Cerebellar cortex (tissue), 1 donor: ENCODE measurements at places on chromosomes 1 and 21.

GRCh38 chr1:198678301-198678836 lies 39.5 kb downstream of the PTPRC start:
- no peak for DNase-seq

GRCh38 chr1:101738475-101738874 lies 258.3 kb downstream of the OLFM3 start:
- no peak for DNase-seq

DNA sequence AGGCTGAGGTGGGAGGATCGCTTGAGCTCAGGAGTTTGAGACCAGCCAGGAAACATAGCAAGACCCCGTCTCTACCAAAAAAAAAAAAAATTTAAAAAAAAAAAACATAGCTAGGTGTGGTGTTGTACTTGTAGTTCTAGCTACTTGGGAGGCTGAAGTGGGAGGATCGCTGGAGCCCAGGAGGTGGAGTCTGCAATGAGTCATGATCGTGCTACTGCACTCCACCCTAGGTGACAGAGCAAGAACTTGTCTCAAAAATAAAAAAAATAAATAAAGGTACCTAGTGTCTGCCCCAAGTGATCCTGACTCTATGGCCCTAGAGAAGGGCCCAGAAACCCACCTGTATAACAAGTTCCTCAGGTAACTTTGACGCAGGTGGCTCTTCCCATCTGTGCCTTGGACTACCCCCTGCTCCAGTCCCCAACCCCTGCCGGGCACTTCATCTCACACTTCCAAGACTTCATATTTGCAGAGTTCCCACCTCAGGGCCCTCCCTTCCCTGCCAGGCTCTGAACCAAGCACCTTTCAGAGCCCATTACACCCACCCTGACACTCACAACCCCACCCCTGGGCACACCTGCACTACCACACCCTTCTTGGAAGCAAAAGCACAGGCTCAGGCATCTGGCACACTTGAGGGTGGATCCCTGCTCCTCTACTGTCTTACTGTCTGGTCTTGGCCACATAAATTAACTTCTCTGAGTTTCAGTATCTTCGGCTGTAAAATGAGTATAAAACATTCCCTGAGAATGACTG lies 80.2 kb upstream of the KLHDC7A start:
- no peak for DNase-seq

GRCh38 chr21:15468368-15468767 lies 261.4 kb upstream of the USP25 start:
- no peak for DNase-seq

- DNase-seq = no peak
These were observed 8.8 kb upstream of the AHCYL1 start for GRCh38 chr1:109975718-109976117.

DNA sequence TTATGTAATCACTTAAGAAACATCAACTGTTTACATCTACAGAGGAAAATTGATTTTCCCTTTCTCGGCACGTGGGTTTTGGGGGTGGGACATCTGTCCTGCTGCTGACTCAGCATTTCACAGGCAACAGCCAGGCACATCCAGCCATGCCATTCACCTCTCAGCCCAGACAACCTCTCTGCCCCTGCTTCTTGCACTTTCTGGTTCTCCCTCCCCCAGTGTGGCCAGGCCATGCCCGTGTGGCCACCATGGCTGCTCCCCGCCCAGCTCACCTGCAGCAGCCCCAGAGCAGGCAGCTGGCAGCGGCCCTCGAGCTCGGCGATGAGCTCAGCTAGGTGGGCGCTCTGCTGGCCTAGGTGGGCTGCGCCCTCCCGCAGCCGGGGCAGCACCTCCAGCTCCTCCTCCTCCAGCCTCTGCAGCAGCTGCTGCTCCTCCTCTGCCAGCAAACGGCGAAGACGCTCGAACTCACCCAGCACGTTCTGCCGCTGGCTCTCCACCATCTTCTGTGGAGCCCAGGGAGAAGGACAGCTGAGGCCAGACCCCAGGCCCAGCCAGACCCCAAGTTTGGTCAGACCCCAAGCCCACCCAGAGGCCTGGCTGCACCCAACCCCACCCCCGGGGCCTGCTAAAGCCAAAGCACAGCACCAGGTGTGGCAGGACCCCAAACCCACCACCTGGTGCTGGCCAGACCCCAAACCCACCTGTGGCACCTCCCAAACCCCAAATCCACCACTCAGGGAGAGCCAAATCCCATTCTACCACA lies 5.8 kb downstream of the TRIM11 start:
- no peak for DNase-seq

- DNase-seq = no peak
These were observed 75.1 kb upstream of the WLS start for GRCh38 chr1:68307378-68307787.

DNA sequence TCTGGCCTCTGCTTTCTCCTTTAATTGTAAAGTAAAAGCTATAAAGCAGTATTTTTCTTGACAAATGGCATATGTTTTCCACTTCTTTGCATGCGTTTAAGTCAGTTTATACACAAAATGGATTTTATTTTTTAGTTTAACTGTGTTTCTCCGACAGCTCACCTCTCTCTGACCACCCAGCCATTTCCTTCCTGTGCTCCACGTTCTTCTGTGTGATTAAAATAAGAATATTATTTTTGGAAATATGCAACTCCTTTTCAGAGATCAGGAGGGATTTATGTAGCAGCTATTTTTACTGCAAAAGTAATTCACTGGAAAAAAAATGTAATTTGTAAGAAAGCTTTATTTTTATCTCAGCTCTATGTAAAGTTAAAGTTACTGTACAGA lies 18.0 kb downstream of the ETS2 start:
- DNase-seq = no peak

DNA sequence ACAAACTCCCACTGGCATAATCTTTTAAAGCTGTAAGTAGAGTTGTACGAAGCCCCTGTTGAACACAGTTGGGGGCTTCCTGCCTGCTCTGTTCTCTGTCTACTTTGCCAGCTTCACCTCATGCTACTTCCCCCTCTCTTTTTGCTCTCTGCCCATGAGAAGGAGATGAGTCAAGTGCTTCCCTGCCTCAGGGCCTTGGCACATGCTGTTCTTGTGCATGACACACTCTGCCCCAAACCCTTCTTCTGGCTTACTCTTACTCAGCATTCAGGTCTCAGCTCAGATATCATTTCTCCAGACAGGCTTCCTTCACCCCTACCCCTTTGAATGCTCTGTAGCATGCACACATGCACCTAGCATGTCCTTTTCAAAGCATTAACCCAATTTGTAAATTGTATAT lies 208.8 kb downstream of the FOXD2 start:
- DNase-seq = no peak

- no peak for DNase-seq
These were observed 13.6 kb downstream of the RWDD3 start for GRCh38 chr1:95247607-95248006.

DNA sequence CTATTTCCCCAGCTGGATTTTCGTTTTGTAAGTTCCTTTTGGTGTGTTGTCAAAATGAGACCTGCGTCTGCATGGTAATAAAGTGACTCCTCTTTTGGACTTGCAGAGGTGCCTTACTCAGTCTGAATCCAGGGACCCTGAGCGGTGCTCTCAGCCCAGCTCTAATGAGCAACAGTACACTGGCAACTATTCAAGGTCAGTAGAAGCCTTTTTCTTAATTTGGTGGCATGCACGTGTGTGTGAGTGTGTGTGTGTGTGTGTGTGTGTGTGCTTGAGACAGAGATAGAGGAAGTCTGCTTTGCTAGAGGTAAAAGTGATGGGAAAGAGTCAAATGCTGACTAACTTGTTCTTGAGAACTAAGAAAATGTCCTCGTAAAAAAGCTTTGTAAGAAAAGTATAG lies 105.4 kb downstream of the CD247 start:
- no peak for DNase-seq

DNA sequence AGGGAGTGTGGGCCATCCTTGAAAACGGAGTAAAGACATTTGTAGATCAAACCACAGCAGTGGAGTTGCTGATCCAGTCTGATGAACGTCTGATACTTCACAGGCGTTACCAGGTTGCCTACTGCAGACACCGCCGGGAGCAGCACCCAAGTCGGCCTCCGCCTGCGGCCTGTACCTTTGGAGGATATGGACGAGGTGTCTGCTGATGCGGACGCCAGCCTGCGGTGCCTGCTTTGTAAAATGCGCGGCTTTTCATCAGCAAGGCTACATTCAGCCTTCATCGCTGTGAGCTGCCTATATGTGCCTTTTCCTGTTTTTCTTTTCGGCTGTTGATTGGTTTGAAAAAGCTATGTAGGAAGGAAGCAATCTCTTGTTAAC lies 16.0 kb downstream of the SLX9 start:
- DNase-seq = no peak

GRCh38 chr1:221631556-221631955 lies 110.3 kb downstream of the DUSP10 start:
- no peak for DNase-seq

GRCh38 chr21:17612023-17612564 lies 607 bp downstream of the BTG3 start:
- peak; percentile 16 for DNase-seq

DNA sequence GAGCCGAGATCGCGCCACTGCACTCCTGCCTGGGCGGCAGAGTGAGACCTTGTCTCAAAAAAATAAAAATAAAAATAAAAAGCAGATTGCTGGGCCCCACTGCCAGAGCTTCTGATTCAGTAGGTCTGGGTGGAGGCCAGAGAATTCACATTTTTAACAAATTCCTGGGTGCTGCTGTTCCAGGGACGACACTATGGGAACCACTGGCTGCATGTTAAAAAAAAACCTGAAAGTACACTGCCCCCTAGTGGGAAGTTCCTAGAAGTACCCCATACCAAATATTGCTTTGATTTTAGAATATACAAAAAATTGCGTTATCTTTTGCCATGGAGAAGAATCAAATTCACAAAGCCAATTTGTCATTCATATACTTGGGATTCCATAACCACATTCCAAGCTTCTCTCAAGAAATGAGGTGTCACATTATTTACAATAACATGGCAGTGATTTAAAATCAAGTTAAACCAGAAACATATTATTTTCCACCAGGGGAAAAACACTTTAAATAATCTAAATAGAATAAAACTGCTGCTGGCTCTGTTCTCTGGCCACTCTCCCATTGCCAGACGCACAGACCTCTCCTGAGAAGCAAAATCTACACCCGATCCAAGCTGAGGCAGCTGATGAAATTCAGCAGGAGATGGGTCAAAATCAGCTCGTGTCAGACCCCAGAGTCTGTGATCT lies 27.4 kb downstream of the SYF2 start:
- DNase-seq = peak; percentile 44

DNA sequence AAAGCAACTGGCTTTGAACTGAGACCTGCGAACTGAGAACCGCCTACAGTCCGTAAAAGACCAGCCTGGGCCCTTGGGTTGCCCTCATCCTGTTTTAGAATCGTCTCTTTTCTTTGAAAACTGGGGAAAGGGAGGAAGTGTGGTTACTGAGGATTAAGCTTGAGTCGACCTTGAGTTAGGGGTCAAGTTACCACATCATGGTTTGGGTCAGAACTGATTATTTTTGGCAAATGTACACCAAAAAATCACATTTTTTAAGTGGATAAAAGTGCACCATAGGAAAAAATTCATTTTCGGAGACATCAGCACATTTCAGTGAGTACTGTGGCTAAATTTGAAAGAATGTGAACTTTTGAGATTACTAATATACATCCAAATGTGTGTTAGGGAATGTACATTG lies 76.9 kb upstream of the KAZN start:
- DNase-seq = no peak

- DNase-seq = no peak
These were observed 554 bp downstream of the ZNF281 start for GRCh38 chr1:200409203-200409760.

- no peak for DNase-seq
These were observed 14.5 kb downstream of the HHAT start for GRCh38 chr1:210342986-210343780.

DNA sequence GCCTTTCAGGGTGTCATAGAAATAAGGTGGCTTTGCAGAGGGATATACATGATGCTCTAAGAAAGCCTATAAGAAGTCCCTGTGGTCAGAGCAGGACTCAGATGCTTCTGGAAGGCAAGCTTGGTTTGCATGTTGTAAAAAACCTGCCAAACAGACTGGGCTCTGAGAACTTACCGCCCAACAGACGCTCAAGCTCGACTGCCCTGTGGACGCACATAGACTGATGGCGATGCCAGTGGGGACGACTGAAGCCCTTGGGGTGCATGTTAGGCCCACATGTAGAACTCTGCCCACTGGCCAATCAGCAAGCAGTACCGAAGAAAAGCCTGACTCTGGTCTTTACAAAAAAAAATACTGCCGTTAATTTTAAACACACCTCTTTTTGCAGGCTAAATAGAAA lies 133.8 kb downstream of the NAV1 start:
- no peak for DNase-seq
